ENCODE measurements at places on chromosomes 12 and 14.

- no peak for DNase-seq
These were observed 69.9 kb upstream of the FOXN3 start for GRCh38 chr14:89486961-89487360.

DNA sequence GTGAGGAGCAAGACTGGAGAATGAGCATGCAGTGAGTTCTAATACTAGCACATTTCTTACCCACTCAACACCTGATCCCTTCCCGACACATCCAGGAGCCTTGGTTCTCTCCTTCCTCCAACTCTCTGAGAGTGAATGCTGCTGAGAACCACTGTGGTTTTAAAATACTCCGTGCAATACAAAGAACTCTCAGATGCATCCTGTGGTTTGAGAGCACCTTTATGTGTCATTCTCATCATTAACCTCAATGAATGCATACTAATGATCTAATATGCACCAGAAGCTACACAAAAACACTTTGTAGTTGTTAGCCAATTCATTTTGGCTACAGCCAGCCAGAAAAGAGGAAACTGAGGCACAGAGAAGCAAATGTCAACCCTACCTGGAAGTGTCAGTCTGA, 87.6 kb downstream of the GALNT8 start:
- no peak for DNase-seq

- no peak for DNase-seq
These were observed 150.7 kb upstream of the C14orf180 start for GRCh38 chr14:104428860-104429259.

- DNase-seq: no peak
These were observed 59.0 kb upstream of the EIF5 start for GRCh38 chr14:103275000-103275399.

- no peak for DNase-seq
These were observed 26.2 kb upstream of the PLEKHG6 start for GRCh38 chr12:6284273-6284672.

GRCh38 chr14:68409387-68409786, 383.5 kb downstream of the ZFP36L1 start:
- DNase-seq: no peak

- DNase-seq: peak; percentile 50
These were observed 14.4 kb downstream of the ART4 start for GRCh38 chr12:14828892-14829291.

DNA sequence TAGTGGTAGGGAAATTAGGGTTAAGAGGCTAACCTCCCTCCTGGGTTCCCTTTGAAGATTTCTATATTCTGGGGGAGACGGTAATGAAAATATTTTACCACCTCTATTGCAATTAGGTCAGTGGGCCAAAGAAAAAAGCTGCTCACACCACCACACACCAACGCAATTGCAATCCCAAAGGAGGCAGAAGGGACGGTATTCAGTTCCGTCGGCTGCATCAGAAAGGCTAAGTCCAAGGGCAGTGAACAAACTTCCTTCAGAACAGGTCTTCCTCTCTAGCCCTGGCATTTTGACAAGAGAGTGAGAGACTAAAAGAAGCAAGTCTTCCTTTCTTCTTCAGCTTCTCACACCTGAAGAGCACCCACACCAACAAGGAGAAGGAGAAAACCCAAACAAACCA, 51.2 kb downstream of the OTX2 start:
- no peak for DNase-seq

- DNase-seq: no peak
These were observed 35.1 kb upstream of the BATF start for GRCh38 chr14:75487155-75487671.

- no peak for DNase-seq
These were observed 4.9 kb downstream of the BMP4 start for GRCh38 chr14:53951627-53952303.

- peak; percentile 85 for DNase-seq
These were observed 21.3 kb downstream of the FKBP11 start for GRCh38 chr12:48903982-48904411.
